ENCODE measurements at places on chromosomes 11 and 22.

DNA sequence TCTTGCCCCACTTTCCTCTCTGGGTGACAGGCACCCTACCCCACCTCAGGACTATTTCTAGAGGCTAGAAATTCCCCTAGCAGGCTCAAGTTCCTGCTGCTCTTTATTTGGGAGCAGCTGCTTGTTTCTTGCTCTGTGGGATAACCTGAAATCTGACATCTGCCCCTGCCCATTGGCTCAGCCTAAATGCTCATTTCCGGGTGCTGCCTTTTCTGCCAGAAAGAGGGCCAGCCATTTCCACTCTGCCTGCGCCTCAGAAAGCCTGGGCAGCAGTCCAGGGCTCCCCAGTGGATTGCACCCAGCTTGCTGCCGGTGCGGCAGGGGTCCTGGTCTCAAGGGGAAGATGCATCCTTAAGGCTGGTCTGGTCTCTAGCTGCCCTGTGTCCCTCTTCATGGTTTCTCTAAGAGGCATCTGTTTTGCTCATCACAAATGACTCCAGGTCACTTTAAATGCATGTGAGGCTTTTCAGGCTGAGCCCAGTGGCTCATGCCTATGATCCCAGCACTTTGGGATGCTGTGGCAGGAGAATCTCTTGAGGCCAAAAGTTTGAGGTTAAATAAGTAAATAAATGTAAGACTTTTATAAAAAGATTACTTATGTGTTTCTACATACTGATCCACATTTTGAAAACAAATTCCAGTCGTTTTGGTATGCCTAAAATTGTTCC, 10.3 kb upstream of the PNPLA5 start:
- no peak for DNase-seq

GRCh38 chr11:66373265-66373664, 1.7 kb upstream of the SLC29A2 start:
- DNase-seq, result no peak

- no peak for DNase-seq
Measured at GRCh38 chr22:21444701-21445436, 22.3 kb upstream of the TMEM191C start.

GRCh38 chr22:49213731-49214352, 613.8 kb downstream of the BRD1 start:
- no peak for DNase-seq

- no peak for DNase-seq
Measured at GRCh38 chr22:23544852-23545251, 35.2 kb downstream of the IGLL1 start.

DNA sequence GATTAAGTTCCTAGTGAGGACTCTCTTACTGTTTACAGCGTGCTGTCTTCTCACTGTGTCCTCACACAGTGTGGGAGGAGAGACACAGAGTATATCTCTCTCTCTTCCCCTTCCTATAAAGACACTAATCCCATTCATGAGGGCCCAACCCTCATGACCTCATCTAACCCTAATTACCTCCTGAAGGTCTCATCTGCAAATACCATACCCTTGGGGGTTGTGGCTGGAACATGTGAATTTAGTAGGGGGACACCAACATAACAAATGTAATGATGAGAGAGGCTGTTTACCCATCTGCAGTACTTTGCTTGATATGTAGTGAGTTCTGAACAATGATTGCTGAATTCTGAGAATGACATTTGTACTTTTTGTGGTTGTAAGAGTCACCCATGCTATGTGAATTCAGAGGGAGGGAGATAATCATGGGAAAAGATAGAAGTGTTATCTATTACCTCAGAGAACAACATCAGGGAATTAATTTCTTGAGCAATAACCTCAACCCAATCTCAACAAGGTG, 4.9 kb upstream of the OR52W1 start:
- no peak for DNase-seq

DNA sequence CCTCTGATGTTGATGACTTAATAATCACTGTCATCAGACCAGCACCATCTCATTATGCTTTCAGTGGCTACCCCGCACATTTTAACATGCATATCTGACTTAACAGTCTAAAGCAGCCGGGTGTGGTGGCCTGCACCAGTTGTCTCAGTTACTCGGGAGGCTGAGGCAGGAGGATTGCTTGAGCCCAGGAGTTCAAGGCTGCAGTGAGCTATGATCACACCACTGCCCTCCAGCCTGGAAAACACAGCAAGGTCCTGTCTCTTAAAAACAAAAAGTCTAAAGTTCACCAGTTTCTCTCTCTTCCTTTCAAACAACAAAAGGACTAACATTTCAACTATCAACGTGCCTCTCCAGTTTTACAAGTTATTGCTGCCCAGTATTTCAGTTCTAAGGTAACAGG, 55.3 kb upstream of the GAB2 start:
- no peak for DNase-seq

DNA sequence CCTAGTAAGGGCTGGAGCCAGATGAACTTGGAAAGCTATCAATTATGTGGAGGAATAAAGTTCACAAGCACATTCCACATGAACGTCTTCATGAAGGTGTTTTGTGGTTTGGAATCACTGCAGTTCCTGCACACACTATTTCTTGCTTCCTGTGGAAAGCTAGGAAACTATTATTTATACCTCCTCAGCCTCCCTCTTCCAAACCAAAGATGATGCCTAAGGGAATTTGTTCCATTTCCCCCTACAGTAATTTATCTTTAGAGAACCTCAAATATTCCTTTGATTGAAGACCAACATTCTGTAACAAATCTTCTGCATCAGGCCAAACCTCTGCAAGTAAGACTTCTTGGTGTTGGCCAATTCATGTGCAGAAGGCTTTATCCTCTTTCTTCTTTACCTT, 115.8 kb upstream of the ARHGAP20 start:
- DNase-seq, result no peak

GRCh38 chr11:130560000-130560780, 111.7 kb downstream of the ADAMTS15 start:
- DNase-seq, result no peak

- DNase-seq, result no peak
Measured at GRCh38 chr11:59756845-59757244, 1.7 kb downstream of the STX3 start.

GRCh38 chr11:5390210-5390609, 6.6 kb downstream of the OR51M1 start:
- no peak for DNase-seq

GRCh38 chr11:111123463-111124398, 121.8 kb upstream of the POU2AF2 start:
- DNase-seq, result no peak

DNA sequence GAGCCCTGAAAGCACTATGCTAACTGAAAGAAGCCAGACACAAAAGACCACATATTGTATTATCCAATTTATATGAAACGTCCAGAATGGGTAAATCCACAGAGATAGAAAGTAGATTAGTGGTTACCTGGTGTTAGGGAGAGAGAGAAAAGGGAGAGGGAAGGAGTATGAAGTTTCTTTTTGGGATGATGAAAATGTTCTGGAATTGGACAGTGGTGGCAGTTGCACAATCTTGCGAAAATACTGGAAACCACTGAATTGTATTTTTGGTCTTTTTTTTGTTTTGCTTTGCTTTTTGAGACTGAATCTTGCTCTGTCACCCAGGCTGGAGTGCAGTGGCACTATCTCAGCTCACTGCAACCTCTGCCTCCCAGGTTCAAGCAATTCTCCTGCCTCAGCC, 63.5 kb downstream of the MRTFA start:
- no peak for DNase-seq

- no peak for DNase-seq
Measured at GRCh38 chr22:30675436-30675835, 7.8 kb upstream of the DUSP18 start.

DNA sequence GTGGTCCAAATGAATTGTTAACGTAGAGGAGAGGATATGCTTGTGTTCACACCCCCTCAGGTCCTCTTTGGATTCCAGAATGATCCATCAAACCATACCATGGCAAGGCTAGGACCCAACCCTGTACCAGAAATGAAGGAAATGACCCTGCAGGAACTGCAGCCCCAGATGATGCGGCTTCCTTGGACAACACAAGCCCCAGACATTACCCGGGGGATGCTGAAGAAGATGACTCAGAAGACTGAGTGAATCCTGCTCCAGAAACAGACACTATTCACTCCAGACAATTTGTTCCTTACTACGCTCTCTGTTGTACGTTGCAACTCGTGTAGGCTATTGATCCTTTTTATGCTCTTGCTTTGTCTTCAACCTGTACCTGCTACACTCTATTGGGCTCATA, 15.2 kb upstream of the MTMR2 start:
- no peak for DNase-seq

DNA sequence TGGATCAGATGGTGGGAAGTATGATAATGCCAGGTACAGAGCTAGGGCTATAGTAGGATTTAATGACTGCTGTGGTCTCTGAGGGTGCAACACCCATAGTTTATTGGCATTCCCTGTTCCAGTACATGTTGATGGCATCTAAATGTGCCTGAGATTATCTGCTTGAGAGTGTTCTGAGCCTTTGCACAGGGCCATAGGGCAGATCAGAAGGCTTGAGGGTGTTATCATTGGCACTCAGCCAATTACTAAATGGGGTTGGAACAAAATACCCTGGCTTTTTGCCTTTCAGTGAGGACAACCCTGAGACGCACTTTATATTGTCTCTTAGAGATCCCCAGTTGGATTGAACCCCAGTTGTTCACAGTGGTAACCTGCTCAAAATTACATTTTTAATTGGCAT, 6.7 kb downstream of the SLC5A12 start:
- DNase-seq, result no peak

DNA sequence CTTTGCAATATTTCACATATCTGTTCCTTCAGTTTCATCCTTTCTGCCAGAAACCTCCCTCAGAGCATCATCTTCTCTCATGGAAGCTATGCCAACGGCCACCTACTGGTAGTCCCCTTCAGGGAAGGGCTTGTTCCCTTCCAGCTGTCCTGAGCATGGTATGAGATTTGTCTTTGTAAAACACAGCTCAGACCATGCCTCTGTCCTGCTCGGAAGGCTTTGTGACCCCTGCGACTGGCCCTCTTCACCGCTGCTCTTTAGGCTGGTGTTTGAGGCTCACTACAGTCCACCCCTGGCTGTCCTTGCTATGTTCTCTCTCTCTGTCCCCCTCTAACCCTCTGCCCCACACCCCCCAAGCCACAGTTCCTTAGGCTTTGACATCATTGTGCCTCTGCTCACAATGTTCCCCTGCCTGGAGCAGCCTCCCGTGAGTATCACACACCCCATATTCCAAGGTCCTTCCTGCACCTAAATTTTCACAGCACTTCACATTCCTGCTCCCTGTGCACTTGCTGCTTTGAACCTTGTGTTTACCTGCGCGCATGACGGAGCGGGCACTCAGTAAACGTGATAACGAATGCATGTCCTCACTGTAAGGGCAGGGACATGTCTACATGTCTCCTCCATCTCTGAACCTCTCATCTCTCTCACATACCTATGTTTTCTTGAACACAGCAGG, 24.0 kb upstream of the ACER3 start:
- DNase-seq, result no peak
